Cortex of kidney (tissue), 1 donor: ENCODE measurements at places on chromosomes 6 and 20.

GRCh38 chr20:46951405-46951804, 56.8 kb downstream of the EYA2 start:
- no peak for DNase-seq

GRCh38 chr6:24535210-24535609, 40.4 kb downstream of the ALDH5A1 start:
- no peak for DNase-seq

GRCh38 chr20:37417617-37418467, 71.9 kb downstream of the SRC start:
- DNase-seq, result no peak

GRCh38 chr6:134574491-134574890, 256.6 kb upstream of the SGK1 start:
- no peak for DNase-seq

DNA sequence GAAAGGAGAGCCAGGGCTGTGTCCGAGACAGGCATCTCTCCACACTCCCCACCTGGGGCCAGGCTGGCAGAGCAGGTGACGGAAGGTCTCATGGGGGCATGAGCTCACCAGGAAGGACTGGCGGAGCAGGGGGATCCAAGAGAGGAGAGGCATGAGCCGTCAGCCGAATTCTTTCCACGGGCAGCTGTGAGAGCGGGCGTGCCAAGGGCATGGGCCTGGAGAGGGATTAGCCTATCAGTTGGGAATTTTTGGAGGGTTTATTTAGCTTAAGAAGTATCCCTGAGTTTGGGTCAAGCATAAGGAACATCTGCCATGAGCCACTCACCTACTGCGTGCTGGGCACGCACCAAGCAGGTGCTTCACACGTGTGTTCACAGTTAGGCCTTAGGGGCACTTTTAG, 60.2 kb upstream of the ZNFX1 start:
- DNase-seq, result no peak

- DNase-seq, result no peak
Measured at GRCh38 chr6:25179051-25179778, 100.0 kb upstream of the CARMIL1 start.

DNA sequence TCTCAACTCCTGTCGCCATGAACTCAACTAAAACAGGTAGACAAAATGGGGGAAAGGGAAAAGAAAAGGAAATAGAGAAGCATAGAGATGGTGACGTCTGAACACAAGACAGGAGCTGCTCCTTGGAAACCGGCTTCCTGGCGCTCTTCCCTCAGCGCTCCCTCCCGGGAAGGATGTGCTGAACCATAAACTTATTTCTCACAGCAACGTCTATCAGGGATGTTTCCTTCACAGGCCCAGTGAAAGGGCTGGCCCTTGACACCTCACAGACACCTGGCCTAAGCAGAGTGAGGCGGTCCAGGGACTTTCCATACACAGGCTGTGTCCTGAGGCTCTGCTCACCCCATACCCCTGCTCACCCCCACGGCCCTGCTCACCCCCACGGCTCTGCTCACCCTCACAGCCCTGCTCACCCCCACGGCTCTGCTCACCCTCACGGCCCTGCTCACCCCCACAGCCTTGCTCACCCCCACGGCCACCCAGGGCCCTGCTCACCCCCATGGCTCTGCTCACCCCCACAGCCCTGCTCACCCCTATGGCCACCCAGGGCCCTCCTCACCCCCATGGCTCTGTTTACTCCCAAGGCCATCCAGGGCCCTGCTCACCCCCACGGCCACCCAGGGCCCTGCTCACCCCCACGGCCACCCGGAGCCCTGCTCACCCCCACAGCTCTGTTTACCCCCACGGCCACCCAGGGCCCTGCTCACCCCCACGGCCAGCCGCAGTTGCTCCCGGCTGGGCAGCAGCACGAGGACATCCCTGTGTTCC, 653 bp downstream of the FRMD1 start:
- DNase-seq, result no peak

DNA sequence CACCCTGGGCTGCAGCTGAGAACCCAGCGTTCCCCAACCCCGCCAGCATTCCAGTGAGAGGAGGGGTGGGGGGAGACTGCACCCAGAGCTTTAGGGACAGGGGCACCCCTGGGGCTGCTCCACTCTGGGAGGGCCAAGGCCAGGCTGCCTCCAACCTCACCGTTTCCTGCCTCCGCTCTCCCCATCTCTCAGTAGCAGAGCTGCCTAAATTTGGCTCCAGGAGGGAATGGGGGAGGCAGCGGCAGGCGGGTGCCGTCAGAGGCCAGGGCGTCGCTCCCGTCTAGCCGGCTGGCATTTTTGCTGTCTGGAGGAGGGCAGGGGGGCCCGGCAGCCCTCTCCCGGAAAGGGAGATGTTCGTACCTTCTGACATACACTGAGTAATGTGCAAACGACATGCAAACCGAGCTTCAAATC, 46.6 kb downstream of the NOL4L start:
- DNase-seq, result no peak

GRCh38 chr6:31922942-31923341, 4.6 kb upstream of the C2 start:
- no peak for DNase-seq

GRCh38 chr6:112013051-112013450, 40.9 kb upstream of the CCN6 start:
- DNase-seq, result no peak

- DNase-seq, result no peak
Measured at GRCh38 chr20:11436113-11436905, 481.4 kb upstream of the BTBD3 start.

DNA sequence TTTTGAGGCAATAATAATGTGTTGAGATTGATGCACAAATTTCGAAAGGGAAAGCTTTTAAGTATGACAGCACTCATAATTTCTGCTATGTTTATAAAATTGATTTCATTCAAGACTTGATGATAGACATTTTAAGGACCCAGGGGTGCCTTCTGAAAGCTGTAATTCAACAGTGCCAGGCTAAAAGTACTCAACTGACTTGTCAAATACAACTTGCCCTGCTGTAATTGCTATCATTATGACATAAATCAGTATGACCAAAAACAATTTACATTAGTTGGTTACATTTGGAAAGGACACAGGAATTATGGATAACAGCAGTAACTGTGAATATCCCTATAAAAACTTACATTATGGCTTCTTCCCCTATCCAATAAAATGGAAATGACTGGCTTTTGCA, 178.9 kb downstream of the MMUT start:
- no peak for DNase-seq

- DNase-seq, result no peak
Measured at GRCh38 chr20:60117065-60117464, 158.8 kb downstream of the CDH26 start.

GRCh38 chr6:36765594-36766398, 68.2 kb downstream of the RAB44 start:
- no peak for DNase-seq

DNA sequence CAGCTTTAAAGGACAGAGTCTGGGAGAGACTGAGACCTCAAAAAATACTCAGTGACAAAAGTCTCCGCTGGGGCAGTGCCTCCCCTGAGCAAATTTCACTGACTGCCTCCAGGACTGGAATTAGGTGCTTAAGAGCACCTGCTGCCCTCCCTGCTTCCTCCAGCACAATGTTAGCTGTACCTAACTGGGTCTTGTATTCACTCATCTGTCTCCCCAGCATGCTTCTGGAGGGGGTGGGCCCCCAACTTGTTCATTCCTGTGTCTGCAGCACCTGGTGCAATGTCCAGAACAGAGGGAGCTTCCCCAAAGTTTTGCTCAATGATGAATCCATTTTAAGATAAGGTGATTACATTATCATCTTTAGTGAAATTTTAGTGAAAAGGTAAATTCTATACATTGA, 650.7 kb downstream of the KIF16B start:
- no peak for DNase-seq

- DNase-seq, result no peak
Measured at GRCh38 chr20:21936720-21937380, 231.4 kb downstream of the PAX1 start.

DNA sequence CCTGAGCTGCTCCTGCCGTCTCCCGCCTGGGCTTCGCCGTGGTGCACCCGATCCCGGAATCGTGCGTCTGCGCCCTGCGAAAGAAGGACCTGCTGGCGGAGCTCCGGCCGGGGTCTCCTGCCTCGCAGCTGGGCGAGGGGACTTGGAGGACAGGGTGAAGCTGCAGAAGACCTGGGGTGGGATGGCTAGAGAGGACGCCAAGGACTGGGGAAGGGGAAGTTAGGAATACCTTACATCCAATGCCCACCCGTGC, 150.2 kb downstream of the PRL start:
- no peak for DNase-seq

GRCh38 chr6:142075516-142076101, 57.1 kb upstream of the GJE1 start:
- DNase-seq, result no peak

GRCh38 chr6:73823046-73823735, 127.2 kb downstream of the CD109 start:
- DNase-seq, result no peak

GRCh38 chr6:39851331-39851730, 59.2 kb downstream of the DAAM2 start:
- no peak for DNase-seq
